Stimulated activated CD8-positive, alpha-beta memory T cell treated with anti-CD3 and anti-CD28 coated beads, Interleukin-15, amount 100 ng/mL, for 4 hours (primary cell): ENCODE measurements at places on chromosomes 7 and 10.

GRCh38 chr10:133132473-133133291 is 27.3 kb upstream of the KNDC1 start:
- DNase-seq = no peak

- no peak for DNase-seq
These were observed 160.0 kb upstream of the ANK3 start for GRCh38 chr10:60549686-60550085.

DNA sequence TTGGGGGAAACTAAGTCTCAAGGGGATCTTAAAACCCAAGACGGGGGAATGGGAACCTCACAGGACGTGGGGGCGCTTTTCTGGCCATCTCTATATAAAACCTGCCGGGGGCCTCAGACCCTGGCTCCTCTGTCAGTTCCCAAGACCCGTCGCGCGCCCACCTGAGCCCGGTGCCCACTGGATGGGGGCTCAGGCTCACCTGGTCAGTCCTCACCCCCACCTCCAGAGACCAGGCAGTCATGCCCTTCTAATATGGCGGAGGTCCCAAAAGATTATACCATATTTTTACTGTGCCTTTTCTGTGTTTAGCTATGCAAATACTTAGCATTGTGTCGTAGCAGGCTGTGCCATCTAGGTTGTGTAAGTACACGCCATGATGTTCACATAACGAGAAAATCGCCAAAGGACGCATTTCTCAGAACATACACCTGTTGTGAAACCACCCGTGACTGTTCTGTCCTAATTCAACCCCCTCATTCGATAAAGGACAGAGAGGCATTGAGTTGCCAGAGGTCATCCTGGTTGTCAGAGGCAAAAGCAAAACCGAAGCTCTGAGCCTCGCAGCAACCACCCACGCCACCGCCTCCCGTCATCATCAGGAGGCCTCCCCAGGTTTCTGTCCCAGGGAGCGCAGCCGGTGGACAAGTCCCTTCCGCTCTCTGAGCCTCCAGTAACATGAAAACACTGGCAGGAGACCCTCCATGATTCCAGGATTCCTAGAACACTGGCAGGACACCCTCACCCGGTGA is 28.9 kb downstream of the OAT start:
- no peak for DNase-seq

DNA sequence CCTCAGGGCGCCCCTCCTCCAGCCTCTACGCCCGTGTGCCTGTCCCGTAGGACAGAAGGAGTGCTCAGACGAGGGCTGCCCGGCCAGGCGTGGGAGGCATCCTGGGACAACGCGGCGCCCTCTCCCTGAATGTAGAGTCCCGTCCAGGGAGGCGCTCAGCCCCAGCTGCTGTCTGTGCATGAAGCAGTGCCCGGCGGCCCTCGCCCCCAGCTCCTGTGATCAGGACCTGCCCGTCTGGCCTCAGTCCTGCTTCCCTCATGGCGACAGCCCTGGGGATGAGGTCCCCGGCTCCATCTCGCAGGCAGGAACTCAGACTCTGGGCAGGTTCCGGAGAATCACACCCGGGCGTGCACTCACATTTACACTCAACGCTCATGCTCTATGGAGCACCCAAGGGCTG is 24.9 kb upstream of the UTF1 start:
- no peak for DNase-seq

DNA sequence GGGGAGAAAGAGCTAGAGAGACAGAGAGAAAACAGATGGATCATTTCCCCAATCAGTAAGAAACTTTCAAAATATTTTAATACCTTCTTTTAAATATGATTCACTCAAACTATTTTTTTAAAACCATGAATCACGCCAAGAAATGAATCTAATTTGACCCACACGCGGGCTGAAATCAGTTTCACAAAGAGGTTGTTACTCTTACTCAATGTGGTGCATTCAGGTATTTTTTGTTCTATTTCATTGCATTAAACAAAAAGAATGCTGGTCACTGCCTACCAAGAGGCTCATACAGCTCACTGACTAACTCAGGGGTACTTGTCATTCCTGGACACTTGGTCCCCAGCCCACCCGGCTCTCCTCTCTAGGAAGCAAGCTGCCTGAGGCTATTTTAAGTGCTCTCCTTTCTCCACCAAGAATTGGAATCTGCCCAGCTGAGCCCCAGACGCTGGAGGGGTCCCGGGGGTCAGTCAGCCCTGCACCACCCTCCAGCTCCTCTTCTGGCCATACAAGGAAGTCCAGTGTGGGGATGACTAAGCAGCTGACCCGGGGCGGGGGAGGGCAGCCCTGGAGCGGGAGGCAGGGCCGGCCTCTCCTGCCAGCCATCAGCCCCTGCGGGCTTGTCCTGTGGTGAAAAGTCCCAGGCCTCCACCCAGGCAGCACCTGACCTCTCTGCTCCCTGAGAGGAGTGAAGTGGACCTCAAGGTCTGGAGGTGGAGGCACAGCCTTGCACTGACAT is 21.7 kb upstream of the PFKP start:
- DNase-seq = no peak

- no peak for DNase-seq
These were observed 225.7 kb downstream of the TNS3 start for GRCh38 chr7:47356261-47356660.

GRCh38 chr7:64614812-64615211 is 51.1 kb upstream of the ZNF107 start:
- DNase-seq = no peak

- DNase-seq = no peak
These were observed 213.4 kb downstream of the AUTS2 start for GRCh38 chr7:69811476-69812308.

DNA sequence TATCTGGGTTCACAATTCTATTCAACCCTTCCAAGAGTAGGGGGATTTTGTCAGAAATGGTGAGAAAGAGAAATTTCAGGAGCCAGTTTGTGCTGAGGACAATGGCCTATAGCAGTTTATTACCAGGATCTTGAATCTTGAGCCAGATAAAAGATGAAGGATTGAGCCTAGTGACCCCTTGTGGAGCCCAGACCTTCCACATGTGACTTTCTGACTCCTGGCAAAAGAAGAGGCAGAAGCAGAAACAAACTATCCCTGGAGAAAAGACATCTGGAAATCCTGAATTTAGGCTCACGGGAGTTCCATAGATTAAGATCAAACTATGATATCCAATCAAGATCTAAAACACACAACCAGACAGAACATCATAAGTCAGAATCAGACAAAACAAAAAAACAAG is 60.9 kb upstream of the CHRM2 start:
- DNase-seq = no peak

GRCh38 chr10:85888004-85888403 is 478.6 kb downstream of the GRID1 start:
- DNase-seq = no peak

DNA sequence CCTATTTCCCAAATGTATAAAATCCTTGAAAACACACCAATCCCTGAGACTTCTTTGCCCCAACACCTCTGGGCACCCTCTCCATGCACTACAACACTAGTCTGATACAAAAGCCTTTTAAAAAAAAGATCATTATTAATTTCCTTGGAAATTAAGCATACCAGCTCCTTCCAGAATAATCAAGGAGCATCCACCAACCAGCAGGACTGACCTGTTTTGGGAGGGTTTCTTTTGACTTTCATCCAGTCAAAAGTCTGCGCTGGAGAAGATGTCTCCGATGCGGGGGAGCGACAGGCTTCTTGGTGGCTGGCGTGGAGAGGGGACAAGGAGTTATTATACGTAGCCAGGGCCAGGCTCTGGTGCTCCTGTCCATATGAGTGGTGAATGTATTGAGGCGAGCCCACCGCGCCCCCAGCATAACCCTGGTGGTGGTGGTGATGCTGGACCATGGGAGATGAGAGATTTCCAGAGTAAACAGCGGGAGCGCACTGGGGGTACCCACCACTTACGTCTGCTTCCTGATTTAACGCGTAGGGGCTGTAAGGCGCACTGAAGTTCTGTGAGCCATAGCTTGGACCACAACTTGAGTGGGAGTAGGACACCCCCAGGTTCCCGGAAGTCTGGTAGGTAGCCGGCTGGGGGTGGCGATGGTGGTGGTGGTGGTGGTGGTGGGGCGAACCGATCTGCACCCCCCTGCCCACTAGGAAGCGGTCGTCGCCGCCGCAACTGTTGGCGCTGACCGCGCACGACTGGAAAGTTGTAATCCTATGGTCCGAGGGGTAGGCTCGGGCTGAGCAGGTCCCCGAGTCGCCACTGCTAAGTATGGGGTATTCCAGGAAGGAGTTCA is 527 bp downstream of the HOXA1 start:
- peak; percentile 6 for DNase-seq
